ENCODE measurements at places on chromosomes 1 and 21.

DNA sequence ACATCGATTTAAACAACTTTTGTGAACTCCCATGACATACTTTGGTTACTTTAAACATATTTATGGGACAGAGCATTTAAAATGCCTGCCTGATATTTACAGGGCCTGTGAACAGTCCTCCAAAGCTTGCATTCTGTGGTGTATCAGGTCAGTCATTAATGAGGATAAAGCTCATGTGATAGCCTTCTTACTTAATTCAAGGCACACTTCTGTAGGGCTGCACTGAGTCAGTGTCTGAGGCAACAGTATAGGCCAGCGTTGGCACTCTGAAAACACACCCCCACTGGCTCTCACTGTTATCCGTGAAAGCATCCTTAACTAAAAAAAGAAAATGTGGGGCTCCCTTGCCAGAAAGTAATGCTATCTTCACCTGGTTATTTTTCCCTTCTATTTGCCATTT lies 200.0 kb downstream of the NFIA start:
- no peak for DNase-seq

GRCh38 chr1:25889470-25889869 lies 14.0 kb upstream of the PAQR7 start:
- DNase-seq = no peak

DNA sequence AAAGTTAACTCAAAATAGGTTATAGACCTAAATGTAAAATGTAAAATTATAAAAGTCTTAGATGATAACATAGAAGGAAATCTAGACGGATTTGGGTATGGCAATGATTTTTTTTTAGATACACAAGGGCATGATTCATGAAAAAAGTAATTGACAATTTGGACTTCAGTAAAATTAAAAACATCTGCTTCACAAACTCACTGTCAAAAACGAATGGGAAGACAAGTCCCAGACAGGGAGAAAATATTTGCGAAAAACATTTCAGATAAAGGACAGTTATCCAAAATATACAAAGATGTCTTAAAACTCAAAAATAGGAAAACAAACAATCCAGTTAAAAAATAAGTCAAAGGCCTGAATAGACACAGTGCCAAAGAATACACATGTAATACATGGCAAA lies 9.7 kb upstream of the PTGS2 start:
- DNase-seq = no peak

GRCh38 chr1:246355411-246356230 lies 151.5 kb downstream of the SMYD3 start:
- DNase-seq = no peak

DNA sequence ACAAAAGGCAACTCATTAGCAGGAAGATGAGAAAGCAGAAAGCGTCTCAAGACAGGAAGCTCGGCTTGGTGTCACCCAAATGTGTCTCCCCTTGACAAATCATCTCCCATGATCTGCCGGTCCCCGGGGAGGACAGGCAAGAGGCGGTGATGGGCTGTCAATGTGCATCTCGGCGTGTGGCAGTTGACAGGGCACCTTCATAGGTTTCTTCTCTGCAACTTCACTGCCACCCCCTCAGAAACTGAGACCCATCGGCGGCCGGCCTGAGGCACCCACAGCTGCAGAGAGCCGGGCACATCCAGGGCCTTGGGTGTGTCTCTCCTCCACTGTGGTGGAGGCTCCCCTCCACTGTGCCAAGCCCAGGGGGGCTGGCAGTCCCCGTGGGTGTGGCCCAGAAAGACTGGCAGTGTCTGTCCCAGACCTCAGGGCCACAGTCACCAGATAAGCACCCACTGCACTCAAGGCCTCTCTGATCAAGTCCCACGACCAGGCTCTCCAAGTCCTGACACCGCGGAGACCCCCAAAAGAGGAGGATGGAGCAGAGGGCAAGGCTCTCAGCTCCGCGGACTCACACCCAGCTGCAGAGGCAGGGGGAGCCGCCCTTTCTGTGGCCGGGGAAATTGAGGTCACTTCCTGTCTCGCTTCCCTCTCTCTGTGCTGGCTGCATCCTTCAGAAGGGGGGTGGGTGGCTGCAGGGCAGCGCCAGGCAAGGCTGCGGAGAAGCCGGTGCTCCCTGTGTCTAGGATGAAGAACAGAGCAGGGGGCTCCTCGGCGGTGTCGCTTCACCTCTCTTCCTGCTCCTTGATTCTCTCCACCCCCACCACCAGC lies 39.6 kb upstream of the LBR start:
- DNase-seq = peak; percentile 67

DNA sequence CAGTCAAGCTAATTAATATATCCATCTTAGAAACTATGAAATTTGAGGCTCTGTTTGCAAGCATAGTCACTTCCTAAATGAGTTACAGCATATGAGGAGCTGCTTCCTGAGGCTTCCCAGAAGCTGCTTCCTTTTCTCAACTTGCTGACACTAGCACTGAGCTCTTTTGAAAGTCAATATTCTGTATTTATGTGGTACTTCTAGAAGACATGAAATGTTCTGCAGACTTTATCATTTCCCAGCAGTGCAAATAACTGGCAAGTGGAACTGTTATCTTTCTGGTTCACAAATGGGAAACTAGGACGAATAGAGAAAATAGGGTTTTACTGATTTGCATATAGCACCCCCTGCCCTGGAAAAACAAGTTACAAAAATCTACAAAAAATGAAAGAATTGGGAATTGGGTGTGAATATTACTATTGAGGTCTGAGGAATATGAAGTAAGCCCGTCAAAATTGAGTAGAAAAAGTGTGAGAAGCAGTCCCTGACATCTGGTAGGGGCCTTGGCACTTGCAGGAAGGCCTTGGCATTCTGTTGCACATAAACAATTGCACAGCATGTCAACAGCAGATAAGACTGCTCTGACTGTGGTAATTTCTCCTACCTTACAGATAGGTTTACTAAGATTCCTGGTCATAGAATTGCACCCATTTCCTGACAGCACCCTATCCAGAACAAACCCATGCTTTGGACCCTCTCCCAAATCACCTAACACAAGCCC lies 7.1 kb downstream of the GIPC2 start:
- no peak for DNase-seq

GRCh38 chr1:96771847-96772246 lies 50.3 kb downstream of the PTBP2 start:
- no peak for DNase-seq

DNA sequence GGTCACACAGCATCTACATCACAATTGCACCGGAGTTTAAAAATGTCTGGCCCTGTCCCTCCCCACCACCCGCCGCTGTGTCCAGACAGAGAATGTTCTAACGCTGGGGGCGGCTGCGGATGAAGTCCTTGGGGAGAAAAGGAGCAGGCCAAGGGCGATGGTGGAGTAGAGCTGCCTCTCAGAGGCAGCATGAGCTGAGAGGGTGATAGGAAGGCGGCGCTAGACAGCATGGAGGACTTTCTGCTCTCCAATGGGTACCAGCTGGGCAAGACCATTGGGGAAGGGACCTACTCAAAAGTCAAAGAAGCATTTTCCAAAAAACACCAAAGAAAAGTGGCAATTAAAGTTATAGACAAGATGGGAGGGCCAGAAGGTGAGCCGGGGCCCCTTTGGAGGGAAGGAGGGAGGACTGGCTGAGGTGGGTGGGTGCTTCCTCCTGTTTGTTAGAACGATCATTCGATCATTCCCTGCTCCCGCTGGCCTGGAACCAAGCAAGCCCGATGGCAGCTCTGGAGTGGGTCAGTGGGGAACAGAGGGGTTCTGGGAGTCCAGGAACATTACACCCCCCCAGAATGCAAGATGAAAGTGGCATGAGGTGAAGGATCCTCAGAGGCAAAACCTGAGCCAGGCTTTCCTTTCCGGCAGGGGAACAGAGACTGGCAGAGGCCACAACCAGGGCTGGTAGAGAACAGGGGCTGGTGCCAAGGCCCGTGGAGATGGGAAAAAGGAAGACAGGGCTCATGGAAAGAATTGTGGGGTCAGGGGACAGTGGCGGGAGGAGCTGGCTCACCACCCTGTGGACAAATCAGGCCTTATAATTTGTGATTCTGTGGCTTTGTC lies at the start of the genes FAM229A and TSSK3:
FAM229A (minus strand) TSS at position 12 of the 840 bp plus-strand sequence. CDS start 394 bp downstream, outside the sequence.
TSSK3 (plus strand) TSS at position 66 of the 840 bp plus-strand sequence; CDS start at position 229, 163 bp downstream.
- DNase-seq = no peak

DNA sequence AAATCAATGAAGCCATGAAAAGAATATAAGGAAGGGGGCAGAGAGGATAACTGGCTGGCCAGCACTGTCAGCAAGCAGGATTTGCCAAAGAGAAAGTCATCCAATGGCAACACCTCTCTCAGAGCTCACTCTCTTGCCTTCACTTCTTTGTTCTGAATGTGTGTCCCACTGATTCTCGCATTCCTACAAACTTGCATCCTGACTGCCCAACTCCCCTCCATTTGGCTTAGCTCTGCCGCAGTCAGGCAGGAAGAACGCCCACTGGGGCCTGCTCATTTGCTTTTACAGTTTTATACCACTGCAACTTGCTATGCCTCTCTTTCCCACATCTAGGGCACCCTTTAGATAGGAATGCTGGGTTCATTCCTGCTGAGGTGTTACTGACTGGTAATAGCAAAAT lies 364.2 kb upstream of the ST6GALNAC5 start:
- no peak for DNase-seq

GRCh38 chr1:85612704-85613361 lies 32.3 kb downstream of the CCN1 start:
- no peak for DNase-seq

Measured in activated CD4-positive, CD25-positive, alpha-beta regulatory T cell (primary cell).